ENCODE measurements at places on chromosomes 7 and 10.
A peak's percentile ranks its signal among the peaks of the same experiment; 100 is the strongest.

- DNase-seq, result no peak
These were observed 97.1 kb downstream of the CREB5 start for GRCh38 chr7:28509251-28510025.

DNA sequence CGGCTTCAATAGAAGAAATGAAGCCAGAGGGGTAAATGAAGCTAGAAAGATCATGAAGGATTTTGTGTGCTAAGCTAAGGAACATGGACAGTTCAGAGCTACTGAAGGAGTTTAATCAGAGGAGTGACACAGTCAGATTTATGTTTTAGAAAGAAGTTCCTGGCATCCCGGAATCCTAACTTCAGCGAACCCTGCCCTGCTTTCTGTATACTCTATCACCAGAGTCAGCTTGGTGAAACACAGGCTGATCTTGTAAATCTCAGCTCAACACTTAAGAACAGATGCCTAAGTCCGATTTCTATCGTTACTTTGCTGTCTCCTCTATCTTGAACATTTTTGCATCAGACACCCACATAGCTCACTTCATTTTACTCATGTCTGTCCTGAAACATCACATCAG, 9.1 kb downstream of the AHR start:
- DNase-seq, result no peak

DNA sequence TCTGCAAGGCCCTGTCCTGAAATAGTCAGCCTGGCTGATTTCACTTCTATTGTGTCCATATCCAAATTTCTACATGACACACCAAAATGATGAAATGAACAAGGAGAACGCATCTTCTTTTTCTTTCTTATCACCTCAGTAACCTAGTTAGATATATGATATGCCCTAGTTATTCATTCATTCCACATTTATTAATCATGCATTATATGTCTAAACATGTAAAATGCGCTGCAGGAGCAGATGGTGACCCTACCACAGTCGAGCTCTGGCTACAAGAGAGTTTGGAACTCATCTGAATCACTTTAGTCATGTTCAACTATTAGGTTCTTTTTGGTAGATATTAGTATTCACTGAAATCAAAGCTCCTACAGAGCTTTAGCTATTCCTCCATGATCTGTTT, 31.8 kb upstream of the VPS41 start:
- DNase-seq, result no peak

- no peak for DNase-seq
These were observed 12.0 kb downstream of the IFRD1 start for GRCh38 chr7:112462236-112462635.

DNA sequence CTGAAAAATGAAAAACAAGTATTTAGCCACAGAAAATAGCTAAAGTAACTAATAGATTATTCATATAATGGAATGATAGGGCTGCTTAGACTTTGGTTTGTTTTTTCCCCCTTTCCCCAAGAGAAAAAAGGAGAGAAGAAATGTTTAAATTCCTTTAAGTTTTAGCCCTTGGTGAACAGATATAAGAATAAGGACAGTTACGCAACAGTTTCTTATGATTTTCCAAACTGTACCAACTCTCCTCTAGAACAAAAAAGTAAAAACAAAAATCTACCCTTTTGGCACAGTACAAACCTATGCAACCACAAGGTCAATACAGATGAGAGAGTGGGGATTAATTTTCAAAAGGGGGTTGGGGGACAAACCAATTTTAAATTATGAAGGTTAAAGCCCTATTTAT, 227.7 kb downstream of the CHCHD3 start:
- no peak for DNase-seq

DNA sequence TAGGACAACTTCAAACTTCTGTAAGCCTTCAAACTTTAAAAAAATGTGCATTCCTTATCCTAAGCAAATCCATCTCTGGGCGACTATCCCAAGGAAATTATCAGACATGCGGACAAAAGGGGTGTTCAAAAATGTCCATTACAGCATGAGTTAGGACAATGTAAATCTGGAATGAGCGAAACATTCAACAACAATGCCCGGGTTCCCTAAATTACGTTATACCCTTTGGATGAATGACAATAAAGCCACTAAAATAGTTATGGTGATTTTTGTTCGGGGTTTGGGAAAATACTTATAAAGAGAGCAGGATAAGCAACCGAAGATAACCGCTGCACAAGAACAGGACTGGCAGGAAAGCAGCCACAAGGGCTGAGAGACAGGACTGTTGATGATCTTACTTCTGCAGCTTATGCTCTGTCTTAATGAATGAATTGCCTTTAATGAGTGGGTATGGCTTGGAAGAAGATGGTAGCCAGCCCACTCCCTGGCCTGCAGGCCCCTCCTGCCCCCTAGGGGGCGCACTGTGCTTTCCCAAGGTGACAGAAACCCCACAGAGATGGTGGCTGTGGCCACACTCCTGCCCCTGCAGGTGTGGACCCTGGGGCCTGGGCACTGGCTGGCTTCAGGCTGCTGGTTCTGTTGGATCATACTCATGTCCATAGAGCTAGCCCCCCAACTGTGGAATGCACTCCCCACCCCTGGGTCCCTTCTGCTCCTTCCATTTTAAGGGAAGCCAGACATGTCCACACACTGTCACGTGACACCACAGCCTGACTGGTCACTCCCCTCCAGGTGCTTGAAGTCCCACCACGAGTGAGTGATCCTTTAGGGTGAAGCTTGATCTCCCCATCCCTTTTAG, 45.0 kb downstream of the ZCCHC24 start:
- peak; percentile 64 for DNase-seq

DNA sequence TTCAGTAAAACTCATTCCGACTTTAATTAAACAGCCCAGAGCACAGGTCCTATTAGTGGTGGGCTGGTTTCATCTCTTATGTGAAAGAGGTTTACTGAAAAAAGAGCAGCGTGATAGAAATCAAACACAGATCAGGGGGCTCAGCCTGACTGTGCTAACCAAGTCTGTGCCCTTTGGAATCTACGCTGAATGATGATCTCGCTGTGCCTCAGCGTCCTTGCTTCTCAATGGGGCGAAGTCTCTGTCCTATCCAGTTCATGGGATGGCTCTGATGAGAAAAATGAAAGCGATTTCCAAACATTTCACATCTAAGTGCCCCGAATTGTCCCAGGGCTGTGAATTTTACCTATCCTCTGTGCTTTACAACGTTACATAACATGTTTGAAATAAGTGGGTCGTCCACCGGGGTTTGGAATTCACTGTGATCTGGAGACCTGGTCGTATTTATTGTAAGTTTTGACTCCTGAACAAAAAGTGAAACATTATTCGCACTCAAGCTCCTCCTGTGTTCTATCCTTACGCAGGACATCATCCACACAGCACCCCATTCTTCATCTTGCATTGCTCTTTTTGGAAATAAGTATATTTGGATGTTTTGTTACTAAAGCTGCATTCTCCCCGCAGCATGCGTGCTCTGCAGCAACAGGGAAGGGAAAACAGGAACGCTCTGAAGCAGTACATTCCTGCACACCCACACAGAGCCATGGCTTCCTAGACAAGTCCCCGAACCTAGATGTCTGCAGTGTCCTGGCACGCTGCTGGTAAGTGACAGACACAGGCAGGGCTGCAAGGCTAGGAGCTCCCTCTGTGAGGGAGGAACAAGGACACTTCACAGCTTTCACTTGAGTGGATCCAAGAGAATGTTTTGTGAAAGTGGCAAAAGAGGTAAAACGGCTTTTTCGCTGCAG, 83.5 kb downstream of the SLC37A3 start:
- no peak for DNase-seq

DNA sequence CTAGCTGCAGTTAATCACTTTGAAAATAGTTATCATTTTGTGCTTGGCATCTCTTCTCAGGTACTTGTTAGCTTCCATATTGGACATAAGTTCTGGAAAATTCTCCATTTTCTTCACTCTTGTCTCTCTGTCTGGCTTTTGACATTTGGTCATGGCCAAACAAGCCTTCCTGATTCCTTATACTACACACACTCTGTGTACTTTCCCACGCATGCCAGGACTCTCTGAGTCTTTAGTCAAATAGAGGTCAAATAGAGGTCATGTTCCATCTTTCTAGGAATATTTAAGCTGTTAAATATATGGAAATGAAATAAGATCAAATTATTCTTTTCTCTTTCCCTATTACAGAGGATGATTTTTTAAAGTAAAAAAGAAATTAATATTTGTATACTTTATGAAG, 235.5 kb upstream of the PLXDC2 start:
- DNase-seq, result no peak

DNA sequence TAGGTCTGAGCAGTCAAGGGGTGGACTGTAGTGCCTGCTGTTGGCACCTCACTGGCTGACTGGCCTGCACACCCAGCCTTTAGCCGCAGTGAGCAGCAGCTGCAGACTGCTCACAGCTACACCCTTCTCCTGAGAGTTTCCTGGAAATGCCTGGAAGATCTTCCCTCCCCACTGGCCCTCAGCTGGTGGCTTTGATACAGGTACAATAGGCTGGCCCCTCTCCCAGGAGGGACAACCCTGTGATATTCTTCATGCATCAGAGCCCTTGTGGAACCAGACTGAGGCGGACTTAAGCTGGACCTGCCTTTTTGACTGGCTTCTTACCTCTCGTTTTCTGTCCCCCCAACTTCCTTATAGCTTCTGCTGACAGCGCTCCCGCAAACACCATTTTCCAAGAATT, 6.4 kb downstream of the GCK start:
- no peak for DNase-seq

DNA sequence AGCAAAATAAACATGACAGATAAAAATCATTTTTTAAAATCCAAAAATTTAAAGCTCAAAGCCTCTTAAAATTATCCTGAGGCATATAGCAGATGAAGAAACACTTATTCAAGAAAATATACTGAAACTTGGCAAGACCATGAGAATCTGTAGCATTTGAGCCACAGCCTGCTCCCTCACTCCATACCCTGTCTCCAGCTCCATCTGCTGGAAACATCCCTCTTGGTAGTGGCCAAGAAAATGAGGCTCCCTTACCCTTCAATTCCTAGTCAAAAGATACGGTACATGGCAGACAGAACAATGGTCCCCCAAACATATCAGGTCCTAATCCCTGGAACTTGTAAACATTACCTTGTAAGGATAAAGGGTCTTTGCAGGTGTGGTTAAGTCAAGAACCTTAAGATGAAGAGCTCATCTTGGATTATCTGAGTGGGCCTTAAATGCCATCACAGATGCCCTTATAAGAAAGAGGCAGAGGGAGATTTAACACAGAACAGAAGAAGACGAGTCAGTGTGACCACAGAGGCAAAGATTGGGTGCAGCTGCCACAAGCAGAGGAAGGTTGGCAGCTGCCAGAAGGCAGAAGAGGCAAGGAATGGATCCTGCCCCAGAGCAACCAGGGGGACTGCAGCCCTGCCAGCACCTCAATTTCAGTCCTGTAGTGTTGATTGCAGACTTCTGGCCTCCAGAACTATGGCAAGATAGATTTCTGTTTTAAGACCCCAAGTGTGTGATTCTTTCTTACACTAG, 149.4 kb downstream of the ZNF248 start:
- DNase-seq, result no peak

- DNase-seq, result no peak
These were observed 8.5 kb upstream of the CHCHD1 start for GRCh38 chr10:73773152-73773879.

All from kidney (tissue), 22 donors.